ENCODE measurements at places on chromosomes 6 and 20.

- DNase-seq = no peak
These were observed 9.6 kb downstream of the KLHL32 start for GRCh38 chr6:96934087-96934486.

GRCh38 chr6:10534419-10534762 lies 13.2 kb downstream of the GCNT2 start:
- DNase-seq = no peak

DNA sequence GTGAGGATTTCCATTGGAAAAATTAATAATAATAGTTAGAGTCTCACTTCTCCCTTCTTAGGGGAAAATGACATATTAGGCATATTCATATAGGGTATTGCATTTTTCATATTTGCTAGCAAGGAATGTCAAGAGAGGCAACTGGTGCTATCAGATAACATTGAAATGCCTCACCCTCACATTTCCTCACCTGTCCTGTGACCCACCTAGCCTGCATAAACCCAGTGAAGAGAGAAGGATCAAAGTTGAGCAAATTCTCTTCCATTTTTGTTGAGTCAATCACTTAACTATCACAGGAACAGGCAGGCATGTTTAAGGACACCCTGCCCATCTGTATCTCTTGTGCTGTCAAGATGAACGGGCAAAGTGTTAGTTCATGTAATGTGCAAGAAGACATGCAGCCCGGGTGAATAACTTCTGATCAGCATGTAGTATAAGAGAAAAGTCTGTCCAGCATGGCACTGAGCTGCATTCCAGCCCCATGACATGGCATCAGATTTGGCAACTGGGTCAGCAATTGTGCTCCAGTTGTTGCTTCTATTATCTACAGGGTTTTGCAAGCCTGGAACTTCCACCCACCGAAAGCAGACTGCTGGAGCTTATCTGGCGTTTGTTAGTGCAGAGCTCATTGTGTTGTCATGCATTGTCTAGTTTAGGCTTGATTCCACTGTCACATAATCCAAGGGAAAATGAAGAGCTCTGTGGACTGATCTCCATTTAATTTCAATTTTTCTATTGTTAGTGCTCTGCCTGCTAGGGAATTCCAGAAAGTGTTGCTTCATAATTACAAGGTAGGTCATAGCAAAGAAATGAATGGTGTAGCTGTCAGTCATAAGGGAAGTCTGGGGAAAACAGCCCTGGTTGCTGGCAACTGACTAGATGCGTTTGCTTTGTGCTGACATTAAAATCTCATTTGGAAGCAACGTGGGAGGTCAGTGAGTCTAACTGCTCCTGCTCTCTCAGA lies 138.4 kb upstream of the TNFAIP3 start:
- no peak for DNase-seq

GRCh38 chr20:8209061-8209460 lies 77.0 kb downstream of the PLCB1 start:
- DNase-seq = no peak

- DNase-seq = no peak
These were observed 317.2 kb upstream of the CDYL start for GRCh38 chr6:4459032-4459431.

DNA sequence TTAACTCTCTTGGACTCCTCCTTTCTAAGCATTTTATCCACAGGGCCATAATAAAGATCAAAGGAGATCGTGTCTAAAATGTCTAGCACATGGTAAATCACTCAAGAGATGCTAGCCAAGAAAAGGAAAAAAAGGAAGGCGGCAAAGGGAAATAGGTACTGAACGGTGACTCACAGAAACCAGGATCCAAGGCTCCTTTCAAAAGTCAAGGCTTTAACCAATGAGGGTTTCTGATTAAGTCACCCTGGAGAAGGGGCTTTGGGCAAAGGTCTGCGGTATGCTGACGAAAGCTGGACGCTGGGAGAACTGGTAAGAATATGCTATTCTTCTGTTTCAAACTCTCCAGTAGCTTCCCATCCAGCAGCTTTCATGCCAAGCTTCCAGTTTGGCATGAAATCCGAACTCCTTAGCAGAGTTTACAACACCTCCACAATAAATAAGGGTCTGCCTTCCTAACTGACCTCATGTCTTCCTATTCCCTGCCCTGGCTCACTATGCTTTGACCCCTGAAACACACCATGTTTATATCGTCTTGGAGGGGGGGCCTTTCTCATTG lies 1.0 kb downstream of the TOMM34 start:
- DNase-seq = no peak

- peak; percentile 80 for DNase-seq
These were observed 308.9 kb downstream of the ALDH8A1 start for GRCh38 chr6:134640975-134641429.

DNA sequence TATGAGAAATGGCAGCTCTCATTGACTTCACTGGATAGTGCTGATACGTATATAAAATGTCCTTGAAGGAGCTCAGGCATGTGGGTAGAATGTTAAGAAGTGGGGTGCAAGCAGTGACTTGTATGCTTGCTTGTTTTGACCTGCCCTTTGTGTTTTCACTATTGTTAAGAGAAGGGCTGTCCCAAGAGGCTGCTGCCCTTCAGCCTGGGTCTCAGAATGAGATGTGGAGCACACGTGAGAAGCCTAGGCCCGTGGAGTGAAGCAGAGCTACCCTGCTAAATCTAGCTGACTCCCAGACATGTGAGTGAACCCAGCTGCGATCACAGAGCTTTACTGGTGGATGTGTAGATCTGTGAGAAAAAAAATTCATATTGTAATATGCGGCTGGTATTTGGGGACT lies 305.3 kb upstream of the RGS17 start:
- DNase-seq = no peak

DNA sequence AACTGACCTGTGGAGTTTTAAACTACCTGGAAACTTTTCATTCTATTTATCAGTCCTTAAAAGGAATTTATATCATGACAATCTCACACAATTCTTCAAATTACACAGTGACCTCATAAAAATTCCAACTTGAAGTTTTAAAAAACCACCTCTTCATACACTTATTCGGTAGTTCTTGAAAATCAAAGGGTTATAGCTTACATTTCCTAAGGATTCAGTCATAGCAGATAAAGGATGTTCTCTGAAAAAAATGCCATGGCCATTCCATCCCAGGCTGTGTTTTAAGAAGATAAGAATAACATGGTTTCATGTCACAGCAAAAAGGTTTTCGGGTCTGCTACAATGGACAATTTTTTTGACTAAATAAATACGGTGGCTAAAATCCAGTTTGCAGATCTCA lies 41.2 kb downstream of the GOPC start:
- DNase-seq = no peak

GRCh38 chr6:25173951-25174474 lies 105.2 kb upstream of the CARMIL1 start:
- no peak for DNase-seq

GRCh38 chr20:48132834-48133233 lies 347.6 kb upstream of the SULF2 start:
- no peak for DNase-seq

DNA sequence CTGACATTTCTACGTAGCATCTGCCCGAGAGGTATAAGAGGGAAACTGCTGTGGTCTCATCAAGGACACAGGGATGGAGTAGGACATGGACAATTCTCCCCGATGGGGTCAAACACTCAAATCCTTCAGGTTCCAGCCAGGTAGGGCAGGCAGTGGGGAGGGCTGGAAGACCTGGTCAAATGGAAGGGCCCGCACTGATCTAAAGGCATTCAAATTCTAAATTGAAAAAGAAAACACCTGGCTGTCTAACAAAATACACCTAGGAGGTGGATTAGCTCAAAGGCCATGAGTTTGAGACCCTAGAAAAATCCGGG lies 8.2 kb downstream of the DUSP15 start:
- no peak for DNase-seq

DNA sequence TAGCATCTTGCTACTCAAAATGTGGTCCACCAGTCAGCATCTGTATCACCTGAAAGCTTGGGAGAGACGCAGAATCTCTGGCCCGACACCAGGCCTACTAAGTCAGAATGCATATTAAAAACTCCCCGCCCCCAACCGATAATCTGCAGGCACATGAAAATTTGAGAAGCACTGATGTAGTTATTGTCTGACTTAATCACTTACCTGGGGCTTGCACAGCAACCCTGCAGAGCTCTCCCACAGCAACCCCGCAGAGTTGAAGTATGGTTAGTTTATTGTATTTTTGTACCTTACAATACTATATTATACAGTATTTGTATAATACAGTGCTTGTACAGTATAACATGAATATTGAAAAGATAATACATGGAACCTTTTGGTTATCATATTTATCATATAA lies 53.7 kb downstream of the KLHL31 start:
- DNase-seq = no peak

GRCh38 chr6:90368601-90369000 lies 72.0 kb upstream of the BACH2 start:
- no peak for DNase-seq

GRCh38 chr6:57303931-57304681 lies 13.3 kb upstream of the PRIM2 start:
- DNase-seq = no peak

- no peak for DNase-seq
These were observed 36.8 kb downstream of the PPP1R3G start for GRCh38 chr6:5121956-5122355.

GRCh38 chr20:51910321-51911050 lies 108.2 kb upstream of the SALL4 start:
- no peak for DNase-seq

DNA sequence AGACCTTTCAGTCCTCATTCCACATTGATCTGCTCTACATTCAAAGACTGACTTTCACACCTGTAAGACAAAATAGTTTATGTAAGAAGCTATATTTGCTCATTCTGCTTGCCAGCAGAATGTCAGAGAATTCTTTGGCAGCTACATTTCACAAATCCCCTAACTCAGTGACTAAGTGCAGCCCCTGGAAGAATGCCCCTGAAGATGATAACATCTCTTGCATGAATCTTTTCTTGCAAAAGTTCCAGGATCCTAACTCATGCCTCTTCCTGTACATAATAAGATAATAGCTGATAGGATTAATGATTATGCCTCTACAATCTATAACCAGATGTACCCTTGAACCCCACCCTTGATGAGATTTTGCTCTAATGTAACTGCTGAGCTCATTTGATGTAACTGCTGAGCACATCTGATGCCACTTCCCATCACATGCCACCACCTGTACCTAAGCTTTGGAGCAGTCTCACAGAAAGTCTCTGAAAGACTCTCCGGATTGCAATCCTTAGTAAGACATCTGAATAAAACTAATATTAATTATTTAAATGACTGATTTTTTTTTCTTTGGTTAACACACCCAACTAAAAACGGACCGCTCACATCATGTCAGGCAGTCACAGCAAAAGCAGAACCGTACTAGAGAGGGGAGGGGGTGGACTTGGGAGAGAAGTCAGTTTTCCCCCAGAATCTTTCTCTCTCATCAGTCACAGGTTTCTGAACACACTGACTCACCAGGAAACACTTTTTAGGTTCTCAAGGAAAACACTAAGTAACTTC lies 684 bp upstream of the DNAH8 start:
- no peak for DNase-seq

DNA sequence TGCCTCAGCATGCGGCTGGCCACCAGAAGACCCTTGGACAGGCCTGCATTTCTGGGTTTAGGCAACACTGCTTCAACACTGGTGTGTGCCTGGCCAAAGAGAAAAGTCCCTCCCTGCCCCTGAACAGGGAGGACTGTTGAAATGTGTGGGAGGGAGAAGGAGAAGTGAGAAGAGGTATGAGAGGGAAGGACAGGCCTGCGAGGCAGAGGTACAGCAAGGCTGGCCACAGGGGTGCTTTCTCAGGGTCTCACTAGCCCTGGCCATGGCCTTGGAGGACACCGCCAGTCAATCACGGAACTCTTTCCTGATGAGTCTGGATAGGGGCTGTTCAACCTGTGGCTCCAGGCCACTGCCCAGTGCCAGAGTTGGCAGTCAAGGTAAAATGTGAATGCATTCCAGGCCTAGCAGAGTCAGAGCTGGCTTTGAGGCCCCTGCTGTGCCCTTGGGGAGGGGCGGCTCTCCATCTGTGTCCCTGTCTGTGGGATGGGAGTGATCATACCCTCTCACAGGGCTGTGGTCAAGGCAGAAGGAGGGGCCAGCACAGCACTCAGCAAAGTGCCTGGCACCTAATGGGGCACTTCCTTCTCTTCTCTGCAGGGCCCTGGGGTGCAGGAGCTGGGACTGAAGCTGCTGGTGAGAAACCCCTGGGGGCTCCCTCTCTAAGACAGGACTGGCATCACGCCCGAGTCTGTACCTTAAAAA lies 43.2 kb upstream of the CDH22 start:
- DNase-seq = no peak

DNA sequence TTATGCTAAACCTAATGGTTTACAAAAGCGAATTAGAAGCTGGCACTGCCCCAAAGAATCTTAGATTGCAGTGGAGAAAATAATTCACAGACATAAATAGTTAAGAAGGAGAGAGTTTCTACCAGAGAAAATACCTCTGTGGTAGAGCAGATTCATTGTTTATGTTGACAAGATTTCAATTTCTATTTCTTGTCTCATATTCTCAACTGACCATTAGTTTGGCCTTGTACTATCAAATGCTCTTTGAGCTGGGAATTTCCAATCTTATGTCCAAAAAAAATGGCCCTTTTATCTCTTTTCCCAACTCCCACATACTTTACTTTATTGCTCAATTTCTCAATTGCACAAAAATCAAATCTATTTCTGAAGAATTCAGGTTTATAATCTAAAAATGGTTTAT lies 804.1 kb upstream of the CITED2 start:
- DNase-seq = no peak

DNA sequence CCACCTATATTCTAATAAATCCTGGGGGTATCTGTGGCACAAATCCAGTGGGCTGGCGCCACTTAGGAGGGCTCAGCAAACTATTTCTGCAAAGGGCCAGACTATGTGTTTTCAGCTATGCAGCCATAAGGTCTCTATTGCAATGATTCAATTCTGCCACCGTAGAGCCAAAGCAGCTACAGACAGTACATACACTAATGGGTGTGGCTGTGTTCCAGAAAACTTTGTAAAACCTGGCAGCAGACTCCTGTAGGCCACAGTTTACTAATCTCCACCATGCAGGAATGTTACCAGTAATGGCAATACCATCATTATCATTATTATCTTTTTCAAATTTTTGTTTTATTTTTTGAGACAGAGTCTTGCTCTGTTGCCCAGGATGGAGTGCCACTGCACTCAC lies 65.7 kb downstream of the SULF2 start:
- no peak for DNase-seq

DNA sequence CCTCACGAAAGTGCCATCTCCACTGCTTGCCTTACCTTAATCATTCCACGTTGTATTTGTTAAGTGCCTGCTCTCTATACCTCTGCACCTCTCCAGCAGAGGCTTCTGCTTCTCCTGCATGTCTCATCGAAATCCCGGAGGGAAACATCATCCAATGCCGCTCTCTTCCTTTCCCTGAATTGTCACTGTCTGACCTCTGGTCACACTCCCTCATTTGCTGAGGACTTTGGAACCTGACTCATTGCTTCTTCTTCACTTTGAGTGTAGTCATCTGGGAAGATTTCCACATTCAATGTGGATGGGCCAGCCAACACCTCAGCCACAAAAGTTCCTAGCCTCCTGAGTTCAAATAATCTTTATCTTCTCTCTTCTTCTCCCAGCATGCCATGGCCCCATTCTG lies 78.9 kb upstream of the BEND6 start:
- DNase-seq = no peak

DNA sequence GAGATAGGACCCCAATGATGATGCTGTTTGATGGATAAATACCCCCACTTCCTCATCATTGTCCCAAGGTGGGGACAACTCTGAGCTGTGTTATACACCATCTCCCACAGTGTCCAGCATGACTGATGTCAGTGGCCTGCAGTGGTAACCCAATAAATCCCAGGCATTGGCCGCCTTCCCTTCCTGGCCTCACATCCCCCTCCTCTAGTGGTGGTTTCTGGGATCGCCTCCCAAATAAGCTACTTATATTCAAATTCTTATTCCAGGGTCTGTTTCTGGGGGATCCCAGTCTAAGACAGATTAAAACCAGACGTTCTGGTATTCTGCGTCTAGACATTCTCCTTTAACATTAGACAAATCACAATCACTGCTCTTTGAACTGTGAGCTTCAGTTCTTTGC lies 90.6 kb downstream of the SCP2D1 start:
- DNase-seq = no peak
